Thoracic aorta (tissue), 2 donors: ENCODE measurements at places on chromosomes 12 and 14. TPM values are rescaled to one million over a fixed set of nuclear protein-coding genes. Genes with fewer than 3 reads are reported as not detected.

CLEC6A gene
- not detected for total RNA-seq

JPH4 gene
- total RNA-seq, result 1.3 TPM

SLC2A14 gene
- total RNA-seq, result not detected

ADAMTS20 gene
- not detected for total RNA-seq

RD3L gene
- not detected for total RNA-seq

SERPINA1 gene
- 15.2 TPM for total RNA-seq

TAS2R46 gene
- 1.2 TPM for total RNA-seq

KRT79 gene
- total RNA-seq, result not detected

- H3K4me3 ChIP-seq, result no peak overlapping the region
- H3K4me1 ChIP-seq, result no peaks in the 10 kb centered on the region
- no peaks in the 10 kb centered on the region for H3K36me3 ChIP-seq
- no peak for DNase-seq
Observed at GRCh38 chr12:54159589-54159988, 29.2 kb downstream of the SMUG1 start.

DNA sequence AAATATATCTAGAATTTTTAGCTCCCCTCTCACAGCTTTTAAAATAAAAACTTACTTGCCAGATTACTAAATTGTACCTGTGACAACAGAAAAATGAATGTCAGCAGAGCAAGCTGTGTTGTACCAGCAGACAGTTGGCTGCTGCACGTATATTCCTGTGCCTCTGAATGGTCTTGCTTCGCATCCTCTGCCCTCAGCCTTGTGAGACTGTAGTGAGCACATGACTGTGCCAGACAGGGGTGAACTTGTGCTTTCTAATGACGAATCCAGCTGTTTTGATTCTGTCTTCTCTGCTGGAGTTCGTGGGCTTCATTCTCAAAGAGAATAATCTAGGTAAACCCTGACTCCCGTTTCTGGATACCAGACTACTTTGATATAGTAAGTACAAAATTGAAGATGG is 58.3 kb upstream of the FRMD6 start:
- no peaks in the 10 kb centered on the region for H3K36me3 ChIP-seq
- H3K27ac ChIP-seq, result no peak overlapping the region
- DNase-seq, result no peak
- no peak overlapping the region for H3K4me3 ChIP-seq

GRCh38 chr12:47991106-47992061 is 12.9 kb downstream of the COL2A1 start:
- no peaks in the 10 kb centered on the region for H3K4me1 ChIP-seq
- H3K27me3 ChIP-seq, result no peaks in the 10 kb centered on the region
- no peak overlapping the region for H3K4me3 ChIP-seq
- H3K36me3 ChIP-seq, result no peaks in the 10 kb centered on the region
- H3K27ac ChIP-seq, result no peak overlapping the region

- no peaks in the 10 kb centered on the region for H3K4me1 ChIP-seq
- H3K27me3 ChIP-seq, result no peaks in the 10 kb centered on the region
- no peak for DNase-seq
- no peaks in the 10 kb centered on the region for H3K36me3 ChIP-seq
Observed at GRCh38 chr12:24617471-24617870, 331.4 kb downstream of the BCAT1 start.

- no peaks in the 10 kb centered on the region for H3K27me3 ChIP-seq
- no peak overlapping the region for H3K27ac ChIP-seq
- DNase-seq, result no peak
Observed at GRCh38 chr14:94099006-94099405, 11.5 kb upstream of the IFI27 start.

- H3K4me1 ChIP-seq, result peaks cover 72% of the 10 kb centered on the region
- DNase-seq, result no peak
- H3K36me3 ChIP-seq, result no peaks in the 10 kb centered on the region
- peak overlapping the region; percentile 93 for H3K27ac ChIP-seq
- H3K4me3 ChIP-seq, result peak overlapping the region; percentile 51
- no peaks in the 10 kb centered on the region for H3K27me3 ChIP-seq
Observed at GRCh38 chr12:108853426-108853825, 4.0 kb downstream of the SSH1 start.

DNA sequence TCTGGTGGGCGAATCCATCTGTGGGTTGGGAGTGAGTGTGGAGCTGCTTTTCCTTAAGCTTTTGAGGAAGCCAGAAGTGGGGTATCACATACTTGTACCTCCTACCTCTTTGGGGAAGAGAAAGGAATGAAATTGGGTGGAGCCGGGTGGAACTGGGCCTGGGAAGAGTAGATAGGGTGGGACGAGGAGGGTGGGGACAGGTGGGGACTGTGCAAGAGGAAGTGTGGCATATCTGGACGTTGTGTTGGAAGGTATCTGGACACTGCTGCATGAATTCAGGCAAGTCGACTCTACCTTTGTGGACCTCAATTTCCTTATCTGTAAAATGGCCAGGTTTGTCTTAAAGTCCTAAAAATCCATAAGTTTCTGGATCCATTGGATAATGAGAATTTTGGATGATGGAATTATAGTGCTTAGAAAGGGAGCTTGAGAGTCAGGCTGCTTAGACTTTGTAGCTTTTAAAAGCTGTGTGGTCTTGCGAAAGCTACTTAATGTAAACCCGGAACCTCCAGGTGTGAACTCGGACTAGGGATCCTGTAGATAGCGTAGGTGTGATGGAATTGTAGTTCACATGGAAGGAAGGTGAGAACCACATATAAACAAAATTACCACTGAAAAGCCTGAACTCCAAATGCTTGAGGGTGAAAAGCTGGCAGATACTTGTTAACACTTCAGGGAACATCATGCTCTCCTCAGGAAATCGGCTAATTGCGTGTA is 2.1 kb downstream of the VRTN start:
- H3K36me3 ChIP-seq, result no peaks in the 10 kb centered on the region
- no peak overlapping the region for H3K4me3 ChIP-seq
- no peak overlapping the region for H3K27ac ChIP-seq
- DNase-seq, result no peak
- no peaks in the 10 kb centered on the region for H3K4me1 ChIP-seq

DNA sequence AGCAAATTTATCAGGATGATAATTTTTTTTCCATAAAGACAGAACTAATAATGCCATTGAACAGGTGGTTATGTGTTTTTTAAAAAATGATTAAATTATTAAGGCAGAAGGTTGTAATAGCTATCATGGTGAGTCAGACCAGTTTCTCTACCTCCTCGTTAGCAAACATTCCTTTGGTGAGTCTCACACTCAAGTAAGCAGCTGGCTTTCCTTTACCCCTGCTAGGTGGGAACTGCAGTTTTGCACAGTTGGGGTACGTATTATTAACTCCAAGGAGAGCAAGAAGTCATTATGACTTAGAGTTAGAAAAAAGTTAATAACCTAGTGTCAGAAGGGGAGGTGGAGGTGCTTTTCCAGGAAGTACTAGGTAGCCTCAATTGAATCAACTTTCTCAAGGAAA is 165.3 kb downstream of the SNAPC1 start:
- DNase-seq, result no peak
- H3K4me1 ChIP-seq, result no peaks in the 10 kb centered on the region
- no peak overlapping the region for H3K27ac ChIP-seq
- H3K4me3 ChIP-seq, result no peak overlapping the region

GRCh38 chr12:22018860-22019259 is 27.2 kb upstream of the CMAS start:
- no peaks in the 10 kb centered on the region for H3K36me3 ChIP-seq
- no peaks in the 10 kb centered on the region for H3K27me3 ChIP-seq
- no peak overlapping the region for H3K27ac ChIP-seq
- H3K4me3 ChIP-seq, result no peak overlapping the region

DNA sequence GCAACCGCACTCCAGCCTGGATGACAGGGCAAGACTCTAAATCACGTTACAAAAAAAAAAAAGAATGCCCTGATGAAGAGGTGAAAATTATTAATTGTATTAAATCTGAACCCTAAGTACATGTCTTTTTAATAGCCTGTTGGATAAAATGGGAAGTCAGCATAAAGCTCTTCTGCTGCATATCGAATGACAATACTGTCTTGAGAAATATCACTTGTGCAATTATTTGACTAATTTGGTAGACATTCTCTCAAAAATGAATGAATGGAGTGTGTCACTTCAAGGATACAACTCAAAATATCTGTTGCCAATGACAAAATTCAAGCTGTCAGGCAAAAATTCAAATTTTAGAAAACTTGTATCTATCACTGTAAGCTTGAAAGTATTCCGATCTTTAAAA is 38.9 kb downstream of the DNAI7 start:
- DNase-seq, result no peak
- no peak overlapping the region for H3K27ac ChIP-seq
- no peak overlapping the region for H3K4me3 ChIP-seq

DNA sequence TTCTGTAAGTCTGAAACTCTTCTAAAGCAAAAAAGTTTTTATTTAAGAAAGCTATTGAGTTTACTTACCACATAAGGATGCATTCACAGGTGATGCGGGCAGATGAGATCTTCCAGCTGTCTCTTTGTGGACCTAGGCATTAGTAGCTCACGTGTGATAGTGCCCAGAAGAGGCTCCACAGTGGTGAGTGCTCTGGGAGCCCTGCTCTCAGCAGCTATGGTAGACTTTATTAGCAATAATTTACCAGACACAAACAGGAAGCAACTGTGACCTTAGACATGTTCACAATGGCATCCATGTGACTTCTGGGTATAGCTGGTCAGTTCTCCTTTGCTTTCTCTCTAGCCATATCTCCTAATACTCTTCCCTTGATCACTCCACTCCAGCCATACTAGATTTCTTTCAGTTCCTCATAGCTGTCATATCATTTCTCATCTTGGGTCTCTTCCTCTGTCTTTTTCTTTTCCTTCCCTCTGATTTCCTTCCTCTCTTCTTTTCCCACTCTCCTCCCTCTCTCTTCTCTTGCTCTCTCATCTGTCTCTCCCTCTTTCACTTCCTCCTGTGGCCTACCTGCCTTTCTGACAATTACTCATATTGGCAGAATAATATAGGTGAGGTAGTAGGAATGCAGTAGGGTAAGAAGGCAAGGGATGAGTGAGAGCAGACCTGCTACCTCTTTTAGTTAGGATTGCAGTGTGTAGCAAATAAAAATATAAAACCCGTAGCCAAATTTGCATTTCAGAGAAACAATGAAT is 75.2 kb upstream of the SCAF11 start:
- H3K27ac ChIP-seq, result no peak overlapping the region
- no peaks in the 10 kb centered on the region for H3K27me3 ChIP-seq
- no peak for DNase-seq

DNA sequence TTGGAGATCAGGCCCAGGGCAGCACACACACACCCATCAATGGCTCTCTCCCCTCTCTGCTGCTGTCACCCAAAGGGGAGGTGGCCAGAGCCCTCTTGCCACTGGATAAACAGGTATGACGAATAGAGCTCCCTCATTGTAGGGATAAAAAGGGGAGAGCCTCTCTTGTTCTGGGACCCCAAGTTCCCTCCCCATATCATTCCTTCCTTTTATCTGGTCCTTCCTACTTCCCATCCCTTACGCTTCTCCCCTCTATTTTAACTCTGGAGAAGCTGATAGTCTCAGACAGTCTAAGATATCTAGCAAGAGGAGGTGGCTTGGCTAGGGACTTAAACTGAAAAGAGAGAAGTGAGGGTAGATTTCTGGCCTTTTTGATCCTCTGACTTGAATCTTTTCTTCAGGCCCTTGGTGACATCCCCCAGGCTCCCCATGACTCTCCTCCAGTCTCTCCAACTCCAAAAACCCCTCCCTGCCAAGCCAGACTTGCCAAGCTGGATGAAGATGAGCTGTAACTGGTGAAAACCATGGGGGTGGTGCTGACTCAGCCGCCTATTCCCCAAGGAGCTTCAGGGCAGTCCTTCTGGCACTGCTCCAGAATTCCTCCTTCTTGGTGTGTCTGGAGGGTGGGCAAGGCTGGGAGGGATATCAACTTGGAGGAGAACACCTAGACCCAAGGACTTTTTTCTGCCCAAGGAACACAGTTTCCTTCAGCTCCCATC is 5.3 kb downstream of the ARHGEF25 start:
- no peaks in the 10 kb centered on the region for H3K27me3 ChIP-seq
- no peak overlapping the region for H3K27ac ChIP-seq
- H3K36me3 ChIP-seq, result peaks cover 28% of the 10 kb centered on the region
- no peak for DNase-seq
- H3K4me3 ChIP-seq, result no peak overlapping the region

- no peaks in the 10 kb centered on the region for H3K4me1 ChIP-seq
- no peak for DNase-seq
- no peaks in the 10 kb centered on the region for H3K36me3 ChIP-seq
Observed at GRCh38 chr14:81018251-81018650, 62.8 kb downstream of the TSHR start.
